Right ventricle myocardium inferior (tissue), 1 donor: ENCODE measurements at places on chromosomes 5 and 9. TPM values are rescaled to one million over a fixed set of nuclear protein-coding genes. Genes with fewer than 3 reads are reported as not detected.
A peak's percentile ranks its signal among the peaks of the same experiment; 100 is the strongest.

GRCh38 chr5:38695021-38695958 is 138.8 kb upstream of the LIFR start:
- no peak for DNase-seq

Gene CCNI2
- 0.16 TPM for total RNA-seq

GRCh38 chr9:13110766-13111417 is 168.6 kb downstream of the MPDZ start:
- DNase-seq, result no peak

DNA sequence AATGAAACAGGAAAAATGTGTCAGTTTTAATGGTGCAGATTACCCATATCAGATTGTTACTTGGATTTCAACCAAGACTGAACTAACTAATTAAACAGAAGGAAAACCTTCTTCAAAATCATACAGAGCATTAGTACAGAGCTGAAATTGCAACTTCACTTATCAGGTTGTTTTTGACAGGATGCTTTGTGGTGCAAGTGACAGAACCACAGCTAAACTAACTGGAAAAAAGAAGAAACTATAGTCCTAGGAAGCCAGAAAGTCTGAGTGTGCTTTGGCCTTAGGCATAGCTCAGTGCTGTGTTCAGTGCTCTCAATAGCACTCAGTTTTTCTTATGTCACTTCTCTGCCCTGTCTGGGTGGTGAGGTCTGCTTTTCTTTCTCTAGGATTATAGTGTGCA is 267.4 kb downstream of the CHSY3 start:
- DNase-seq, result no peak

Gene FAM153A
- total RNA-seq, result 1.4 TPM

Gene GCNT1
- 3.2 TPM for total RNA-seq

Gene FGFR4
- 4.3 TPM for total RNA-seq

DNA sequence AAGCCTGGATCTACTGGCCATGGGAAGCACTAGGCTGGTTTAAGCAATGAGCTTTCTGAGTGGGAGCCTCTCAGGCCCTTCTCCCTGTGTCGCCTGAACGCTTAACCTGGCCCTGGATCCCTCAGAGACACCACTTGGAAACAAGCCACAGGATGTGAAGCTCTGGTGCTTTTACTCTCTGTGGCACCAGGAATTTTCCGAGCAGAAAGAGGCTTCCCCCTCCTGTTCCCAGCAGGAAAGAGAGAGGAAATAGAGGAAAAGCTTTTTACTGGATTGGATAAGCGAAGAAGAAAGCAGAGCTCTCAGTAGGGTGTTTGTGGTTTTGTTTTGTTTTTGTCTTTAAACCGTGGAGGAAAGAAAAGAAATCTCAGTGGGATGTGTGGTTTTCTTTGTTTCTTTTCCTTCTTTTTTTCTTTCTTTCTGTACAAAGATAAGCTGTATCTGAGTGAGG is 34.5 kb downstream of the COL15A1 start:
- no peak for DNase-seq

GRCh38 chr5:89946916-89947315 is 462.6 kb downstream of the CETN3 start:
- DNase-seq, result no peak

DNA sequence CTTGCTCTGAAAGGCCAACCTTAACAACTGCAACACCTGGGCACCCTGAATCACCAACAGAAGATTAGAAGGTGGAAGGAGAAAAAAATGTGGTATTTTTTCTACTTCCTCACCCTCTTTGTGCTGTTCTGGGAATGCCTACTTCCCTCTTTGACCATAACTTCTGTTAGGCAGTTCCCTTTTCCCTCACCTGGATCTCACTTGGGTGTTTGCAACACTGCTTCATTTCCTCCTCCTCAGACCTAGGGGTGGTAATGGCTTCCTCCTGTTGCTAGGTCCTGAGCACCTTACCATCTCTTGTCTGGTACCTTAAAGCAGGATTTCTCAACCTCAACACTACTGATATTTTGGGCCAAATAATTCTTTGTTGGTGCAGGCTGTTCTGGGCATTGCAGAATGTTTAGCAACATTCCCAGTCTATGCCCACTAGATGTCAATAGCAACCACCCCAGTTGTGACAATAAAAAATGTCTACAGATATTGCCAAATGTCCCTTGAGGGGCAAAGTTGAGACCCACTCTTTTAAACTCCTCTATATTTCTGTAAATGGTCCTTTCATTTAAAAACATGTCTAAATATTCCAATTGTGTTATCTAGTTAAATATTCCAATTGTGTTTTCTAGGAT is 300.0 kb upstream of the VLDLR start:
- no peak for DNase-seq

Gene FOXI1
- not detected for total RNA-seq

DNA sequence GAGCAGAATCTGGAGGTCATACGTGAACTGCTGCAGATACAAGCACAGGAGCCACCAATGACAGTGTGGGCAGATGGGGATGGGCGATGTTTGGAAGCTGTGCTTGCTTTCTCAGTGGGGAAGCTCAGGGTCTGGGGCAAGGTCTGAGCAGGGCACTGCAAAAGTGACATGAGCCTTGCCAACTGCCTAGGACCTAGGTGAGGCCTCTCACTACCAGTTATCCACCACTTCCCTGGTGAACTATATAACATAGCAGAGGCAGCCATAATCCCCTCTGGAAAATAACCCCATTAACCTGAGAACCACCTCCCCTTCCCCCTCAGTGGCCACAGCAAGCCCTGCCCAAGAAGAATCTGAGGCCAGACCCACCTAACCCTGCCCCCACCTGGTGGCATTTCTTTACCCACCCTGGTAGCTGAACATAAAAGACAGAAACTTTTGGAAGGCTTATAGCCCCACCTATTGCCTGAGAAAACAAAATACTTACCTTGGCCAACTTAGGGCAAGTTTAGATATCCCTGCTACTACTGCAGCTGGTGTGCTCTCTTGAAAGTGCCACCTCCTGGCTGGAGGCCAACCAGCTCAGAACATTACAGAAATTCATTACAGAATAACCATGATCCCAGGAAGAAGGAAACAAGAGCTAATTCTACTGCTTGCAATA is 18.8 kb upstream of the SPEF2 start:
- DNase-seq, result no peak

GRCh38 chr9:34989946-34990635 is 546 bp downstream of the DNAJB5 start:
- DNase-seq, result peak; percentile 84
